CD8-positive, alpha-beta memory T cell (primary cell): ENCODE measurements at places on chromosomes 7 and 10.

GRCh38 chr10:102546606-102547320, 43.0 kb downstream of the SUFU start:
- DNase-seq: no peak

DNA sequence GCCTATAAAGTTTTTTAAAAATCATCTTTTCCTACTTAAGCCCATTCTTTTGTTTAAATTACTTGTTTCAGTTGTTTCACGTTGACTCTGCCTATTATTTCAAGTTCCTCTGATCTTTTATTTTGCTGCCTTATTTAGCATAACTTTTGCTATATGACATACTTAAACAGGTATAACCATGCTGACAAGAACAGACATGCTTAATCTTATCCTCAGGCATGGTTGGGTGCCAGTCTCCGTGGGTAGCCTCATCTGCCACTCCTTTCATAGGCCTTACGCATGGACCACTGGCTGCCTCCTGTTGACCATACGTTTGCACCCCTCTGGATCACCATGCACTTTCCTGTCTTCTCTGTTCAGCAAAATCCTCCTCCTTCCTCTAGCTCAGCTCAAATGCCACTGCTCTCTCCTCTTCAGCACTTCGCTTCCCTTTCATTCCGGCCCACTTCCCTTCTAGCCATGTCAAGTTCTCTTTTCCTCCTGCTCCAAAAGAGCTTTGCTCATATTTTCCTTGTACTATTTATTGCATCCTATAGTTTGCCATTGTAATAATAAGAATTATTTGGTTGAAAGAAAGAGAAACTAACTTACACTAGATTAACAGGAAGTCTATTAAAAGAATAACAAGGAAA, 10.0 kb upstream of the TSPAN33 start:
- DNase-seq: no peak

DNA sequence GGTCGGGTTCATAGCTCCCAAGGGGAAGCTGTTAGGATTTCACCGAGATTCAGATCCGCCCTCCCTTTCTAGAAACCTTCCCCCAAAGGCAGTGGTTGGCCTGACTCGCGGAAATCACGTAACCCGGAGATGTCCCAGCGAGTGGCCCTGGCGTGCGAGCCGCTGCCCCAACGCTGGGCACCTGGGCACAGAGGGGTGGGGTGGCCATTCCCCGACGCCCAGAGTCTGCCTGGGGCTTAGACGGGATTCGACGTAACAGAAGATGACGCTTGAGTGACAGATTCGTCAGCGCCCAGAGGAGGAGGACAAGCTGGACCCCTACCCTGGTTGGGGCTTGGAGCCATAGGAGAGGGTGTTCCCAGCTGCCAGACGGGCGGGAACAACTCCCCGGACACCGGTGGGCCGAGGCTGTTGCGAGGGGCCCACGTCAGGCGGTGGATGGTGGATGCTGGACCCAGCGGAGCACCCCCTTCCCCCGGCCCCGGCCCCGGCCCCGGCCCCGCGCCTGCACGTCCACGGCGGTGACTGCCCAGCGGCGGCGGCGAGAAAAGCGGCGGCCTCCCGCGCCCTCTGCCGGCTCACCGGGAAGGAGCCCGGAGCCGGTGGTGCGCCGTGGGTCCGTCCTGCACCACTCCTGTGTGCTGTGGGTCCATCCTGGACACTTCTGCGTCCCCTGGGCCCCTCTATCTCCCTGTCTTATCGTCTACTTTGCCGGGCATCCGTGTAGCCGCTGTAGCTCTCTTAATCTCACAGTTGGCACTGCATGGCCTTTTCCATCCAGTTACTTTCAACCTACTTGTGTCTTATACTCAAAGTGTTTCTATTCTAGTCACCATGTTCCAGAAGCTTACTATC, 35.4 kb upstream of the KNDC1 start:
- no peak for DNase-seq

GRCh38 chr10:99667108-99667751, 7.9 kb downstream of the ENTPD7 start:
- no peak for DNase-seq

GRCh38 chr7:15016766-15017165, 114.2 kb upstream of the DGKB start:
- DNase-seq: no peak

DNA sequence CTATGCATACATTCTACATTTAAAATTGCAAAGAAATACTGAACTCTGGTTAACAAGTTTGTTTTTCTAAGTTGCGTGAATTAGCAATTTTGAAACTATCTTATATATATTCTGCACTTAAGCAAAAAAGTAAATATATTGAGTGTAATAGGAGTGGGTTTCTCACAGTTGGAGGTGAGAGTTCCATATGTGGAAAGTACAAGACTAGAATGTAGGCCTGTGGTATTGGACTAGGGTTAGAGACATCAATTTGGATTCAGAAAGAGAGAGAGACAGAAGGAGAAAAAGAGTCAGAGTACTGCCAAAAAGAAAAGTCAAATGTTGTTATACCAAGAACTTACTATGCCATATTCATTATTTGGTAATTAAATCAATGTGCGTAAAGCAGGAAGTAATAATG, 47.3 kb upstream of the ITGB8 start:
- DNase-seq: no peak
